ENCODE measurements at places on chromosomes 7 and 10. TPM values are rescaled to one million over a fixed set of nuclear protein-coding genes. Genes with fewer than 3 reads are reported as not detected.

The FRG2B gene
- total RNA-seq: not detected

The OR2A12 gene
- not detected for total RNA-seq

The ST8SIA6 gene
- total RNA-seq: 2.4 TPM

The BLNK gene
- total RNA-seq: 4.1 TPM

All from aorta (tissue), 5 donors.